ENCODE measurements at places on chromosomes 7 and 10.

DNA sequence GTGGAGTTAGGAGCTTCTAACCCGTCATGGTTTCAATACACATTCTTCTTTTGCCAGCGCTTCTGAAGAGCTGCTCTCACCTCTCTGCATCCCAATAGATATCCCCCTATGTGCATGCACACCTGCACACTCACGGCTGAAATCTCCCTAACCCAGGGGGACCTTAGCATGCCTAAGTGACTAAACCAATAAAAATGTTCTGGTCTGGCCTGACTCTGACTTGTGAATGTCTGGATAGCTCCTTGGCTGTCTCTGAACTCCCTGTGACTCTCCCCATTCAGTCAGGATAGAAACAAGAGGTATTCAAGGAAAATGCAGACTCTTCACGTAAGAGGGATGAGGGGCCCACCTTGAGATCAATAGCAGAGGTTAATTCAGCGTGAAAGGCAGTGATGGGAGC is 22.4 kb downstream of the PRSS2 start:
- DNase-seq, result no peak

DNA sequence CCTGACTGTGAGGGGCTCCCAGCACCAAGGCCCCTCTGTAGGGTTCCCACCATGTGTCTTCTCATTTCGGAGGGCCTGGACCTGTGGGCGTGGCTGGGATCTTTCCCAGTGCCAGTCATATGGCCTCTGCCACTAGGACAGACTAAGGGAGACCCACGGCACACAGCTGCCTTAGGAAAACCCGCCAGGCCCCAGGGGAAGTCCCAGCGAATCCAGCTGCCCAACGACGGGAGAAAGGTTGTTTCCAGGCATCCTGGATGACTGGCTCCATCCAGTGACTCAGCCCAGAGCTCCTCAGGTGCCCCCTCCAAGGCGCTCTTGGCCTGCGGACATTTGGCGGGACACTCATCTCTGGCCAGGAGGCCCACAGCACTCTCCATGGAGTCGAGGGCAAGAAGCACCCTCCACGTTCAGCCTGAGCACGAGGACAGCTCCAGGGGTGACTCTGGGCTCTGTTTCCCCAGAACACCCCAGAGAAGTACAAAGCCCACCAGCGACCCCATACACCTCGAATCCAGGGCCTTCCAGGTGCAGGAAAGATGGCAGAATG is 39.9 kb downstream of the PWWP2B start:
- no peak for DNase-seq

- DNase-seq, result peak; percentile 33
Measured at GRCh38 chr10:91798649-91799611, 704 bp downstream of the TNKS2 start.

- DNase-seq, result no peak
Measured at GRCh38 chr7:9645756-9646155, 1212.3 kb downstream of the NXPH1 start.

- DNase-seq, result no peak
Measured at GRCh38 chr10:12999849-13000248, 1.7 kb downstream of the CCDC3 start.

DNA sequence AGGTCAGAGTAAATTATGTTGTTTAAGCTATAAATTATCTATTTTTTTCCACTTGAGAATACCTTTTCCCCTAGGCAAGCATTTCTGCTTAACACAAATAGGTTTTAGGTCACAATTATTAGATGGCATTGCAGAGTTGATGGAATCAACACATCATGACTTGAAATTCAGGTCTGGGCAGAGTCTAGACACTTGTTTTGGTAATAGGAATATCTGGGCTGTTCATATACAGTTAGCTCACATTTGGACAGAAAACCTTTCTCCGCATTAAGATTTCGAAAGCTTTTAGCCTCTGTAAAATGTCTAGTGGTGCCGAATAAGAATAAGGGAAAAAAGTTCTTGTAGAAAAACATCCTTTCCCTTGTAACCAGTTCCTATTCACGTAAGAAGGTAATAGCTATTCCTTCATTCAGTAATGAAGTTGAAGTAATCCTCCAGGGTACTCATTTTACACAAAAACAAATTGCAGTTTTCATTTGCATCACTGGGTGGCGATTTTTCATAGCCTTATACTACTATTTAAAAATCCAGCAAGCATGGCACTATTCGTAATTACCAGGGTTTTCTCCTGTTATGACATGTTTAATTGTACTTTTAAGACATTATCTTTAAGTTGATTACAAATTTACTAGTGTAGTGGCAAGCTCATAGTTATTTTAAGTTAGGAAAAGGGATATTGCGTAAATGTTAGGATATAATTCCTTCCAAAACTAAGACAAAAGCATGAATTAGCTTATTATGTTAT is 37.0 kb downstream of the RPA3 start:
- no peak for DNase-seq

DNA sequence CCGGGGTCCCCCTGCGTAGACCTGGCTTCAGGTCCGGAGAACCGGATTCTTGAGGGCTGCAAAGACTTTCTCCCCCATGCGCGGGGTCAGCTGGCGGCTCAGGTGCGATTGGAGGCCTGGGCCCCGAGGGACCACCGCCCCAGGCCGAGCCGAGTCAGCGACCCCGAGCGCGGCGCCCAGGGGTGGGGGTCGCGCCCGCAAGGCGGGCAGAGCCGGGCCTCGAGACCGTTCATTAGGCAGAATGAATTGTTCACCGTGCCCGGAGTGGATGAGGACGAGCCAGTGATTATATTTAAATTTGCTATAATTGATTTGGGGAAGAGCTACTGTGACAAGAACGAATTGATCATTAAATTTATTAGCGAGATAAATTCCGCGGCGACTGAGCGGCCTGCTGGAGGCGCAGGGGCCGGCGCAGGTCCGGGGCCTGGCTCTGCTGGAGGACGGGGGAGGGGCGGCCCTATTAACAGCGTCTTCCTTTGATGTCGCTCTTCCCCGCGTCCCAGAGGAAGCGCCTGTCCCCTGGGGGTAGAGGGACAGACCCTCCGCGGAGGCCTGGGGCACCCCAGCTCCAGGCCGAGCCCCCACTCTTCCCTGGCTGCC is 7.5 kb downstream of the MNX1 start:
- DNase-seq, result no peak

GRCh38 chr10:127872871-127873600 is 19.7 kb downstream of the CLRN3 start:
- no peak for DNase-seq

DNA sequence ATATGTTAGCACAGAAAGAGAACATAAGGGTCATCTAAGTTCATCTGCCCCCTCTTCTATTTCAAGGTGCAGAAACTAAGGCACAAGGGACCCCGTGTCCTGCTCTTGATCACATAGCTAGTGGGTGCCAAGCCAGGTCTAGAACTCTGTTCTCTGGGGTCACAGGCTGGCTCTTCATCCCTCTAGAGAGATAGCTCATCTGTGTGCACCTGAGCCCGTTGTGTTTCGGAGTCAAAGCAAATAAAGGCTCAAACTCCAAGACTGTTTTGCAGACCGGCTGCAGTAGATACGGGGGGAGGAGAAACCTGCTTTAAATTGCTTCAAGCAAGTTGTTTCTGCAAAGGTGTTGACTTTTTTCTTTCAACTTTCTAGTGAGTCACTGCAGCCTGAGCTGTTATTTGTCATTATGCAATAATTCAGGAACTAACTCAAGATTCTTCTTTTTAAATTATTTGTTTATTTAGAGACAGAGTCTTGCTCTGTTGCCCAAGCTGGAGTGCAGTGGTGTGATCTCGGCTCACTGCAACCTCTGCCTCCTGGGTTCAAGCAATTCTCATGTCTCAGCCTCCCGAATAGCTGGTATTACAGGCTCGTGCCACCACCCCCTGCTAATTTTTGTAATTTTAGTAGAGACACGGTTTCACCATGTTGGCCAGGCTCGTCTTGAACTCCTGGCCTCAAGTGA is 6.5 kb downstream of the BLVRA start:
- no peak for DNase-seq

DNA sequence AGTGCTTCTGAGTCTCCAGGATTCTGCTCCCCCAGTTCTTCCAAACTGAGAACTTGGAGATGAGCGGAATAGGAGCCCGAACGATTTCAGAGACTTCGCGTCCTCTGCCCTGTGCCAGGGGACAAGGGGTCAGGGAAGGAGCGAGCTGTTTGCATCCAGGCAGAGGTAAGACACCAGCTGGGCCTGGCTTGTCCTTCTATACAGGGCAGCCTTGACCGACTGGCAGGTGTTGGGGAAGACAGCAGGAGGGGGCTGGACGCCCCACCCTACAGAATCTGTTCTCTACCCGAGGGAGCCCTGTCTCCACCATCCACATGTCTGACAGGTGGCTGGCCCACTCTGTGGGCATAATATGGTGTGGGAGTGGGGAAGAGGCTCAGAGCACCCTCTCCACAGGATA is 7.1 kb downstream of the SPOCK2 start:
- DNase-seq, result no peak

- no peak for DNase-seq
Measured at GRCh38 chr7:137287651-137288258, 55.8 kb downstream of the PTN start.

DNA sequence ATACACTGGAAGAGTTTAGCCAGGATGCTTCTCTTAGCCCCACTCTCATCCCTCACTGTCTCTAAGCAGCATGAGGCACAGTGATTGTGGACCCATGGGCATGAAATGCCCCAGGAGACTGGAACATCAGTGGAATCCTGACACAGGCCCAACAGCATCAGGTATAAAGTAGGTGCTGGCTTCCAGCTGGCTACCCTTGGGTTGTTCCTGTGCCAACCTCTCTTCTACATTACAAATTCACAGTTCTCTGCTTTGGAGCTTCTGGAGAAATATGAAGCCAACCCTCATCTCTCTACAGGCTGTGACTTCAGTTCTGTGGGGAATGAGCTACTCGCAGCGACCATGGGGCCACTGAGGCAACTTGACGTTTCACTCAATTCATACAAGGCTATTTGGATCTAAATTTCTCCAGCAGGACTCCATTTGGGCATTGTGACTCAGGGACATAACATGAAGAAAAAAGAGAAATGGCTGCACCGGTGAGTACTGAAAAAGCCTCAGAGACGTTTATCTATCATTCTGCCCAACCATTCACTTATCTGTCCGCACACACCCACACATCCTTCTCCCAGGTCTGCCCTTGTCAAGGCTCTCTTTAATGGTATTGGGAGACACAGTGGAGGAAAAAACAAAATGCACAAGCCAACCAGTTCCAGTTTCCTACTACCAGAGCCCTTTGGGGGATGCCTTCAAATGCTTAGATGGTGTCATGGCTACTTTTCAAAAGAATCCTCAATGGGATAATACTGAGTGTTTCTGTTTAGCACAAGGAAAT is 35.4 kb upstream of the TM9SF3 start:
- no peak for DNase-seq

- no peak for DNase-seq
Measured at GRCh38 chr10:132990684-132991545, 48.5 kb upstream of the CFAP46 start.

GRCh38 chr10:3532644-3533043 is 252.4 kb downstream of the KLF6 start:
- DNase-seq, result no peak

- no peak for DNase-seq
Measured at GRCh38 chr7:150451097-150451793, 815 bp downstream of the GIMAP8 start.

DNA sequence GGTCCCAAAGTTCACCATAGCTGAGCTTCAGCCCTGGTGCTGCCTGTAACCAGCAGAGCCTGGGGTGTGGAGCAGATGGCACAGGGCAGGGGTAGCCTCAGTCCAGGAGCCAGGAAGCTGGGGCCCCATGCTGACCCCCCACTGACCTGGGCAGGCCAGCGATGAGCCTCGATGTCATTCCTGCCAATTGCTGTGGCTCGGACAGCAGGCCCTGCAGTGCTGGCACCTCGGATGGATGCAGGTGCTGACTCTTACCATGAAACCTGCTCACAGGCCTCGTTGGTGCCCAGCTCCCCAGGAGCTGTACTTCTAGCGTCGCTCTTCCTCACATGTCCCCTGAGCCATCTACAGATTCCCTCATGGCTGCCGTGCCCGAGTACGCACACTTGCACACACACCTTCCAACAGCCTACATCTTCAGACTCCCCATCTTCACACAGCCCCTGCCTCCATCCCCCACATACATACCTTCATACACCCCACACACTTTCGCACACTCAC is 46.8 kb upstream of the PCBD1 start:
- no peak for DNase-seq

- DNase-seq, result no peak
Measured at GRCh38 chr10:33600381-33600780, 265.9 kb upstream of the NRP1 start.

- DNase-seq, result no peak
Measured at GRCh38 chr7:73423519-73424488, 9.8 kb upstream of the FZD9 start.

DNA sequence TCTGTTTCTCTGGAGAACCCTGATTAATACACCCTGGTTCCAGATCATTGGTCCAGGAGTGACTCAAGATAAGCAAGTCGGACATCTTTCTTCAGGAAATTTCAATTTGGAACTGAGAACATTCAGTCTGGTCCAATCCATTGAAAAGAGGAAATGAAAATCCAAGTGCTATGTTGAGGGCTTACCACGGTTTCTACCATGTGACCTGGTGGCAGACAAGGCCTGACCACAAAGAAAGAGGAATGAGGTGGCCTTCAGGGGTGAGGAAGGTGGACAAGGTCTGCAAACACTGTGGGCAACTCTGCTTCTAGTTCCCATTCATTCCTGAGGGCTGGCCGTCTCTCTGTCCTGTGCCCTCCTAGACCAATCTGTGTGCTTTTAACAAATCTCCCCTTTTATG is 149.2 kb upstream of the GHITM start:
- no peak for DNase-seq

GRCh38 chr10:3668276-3668965 is 116.6 kb downstream of the KLF6 start:
- DNase-seq, result peak; percentile 38

- DNase-seq, result no peak
Measured at GRCh38 chr10:33123680-33124079, 165.7 kb upstream of the ITGB1 start.

DNA sequence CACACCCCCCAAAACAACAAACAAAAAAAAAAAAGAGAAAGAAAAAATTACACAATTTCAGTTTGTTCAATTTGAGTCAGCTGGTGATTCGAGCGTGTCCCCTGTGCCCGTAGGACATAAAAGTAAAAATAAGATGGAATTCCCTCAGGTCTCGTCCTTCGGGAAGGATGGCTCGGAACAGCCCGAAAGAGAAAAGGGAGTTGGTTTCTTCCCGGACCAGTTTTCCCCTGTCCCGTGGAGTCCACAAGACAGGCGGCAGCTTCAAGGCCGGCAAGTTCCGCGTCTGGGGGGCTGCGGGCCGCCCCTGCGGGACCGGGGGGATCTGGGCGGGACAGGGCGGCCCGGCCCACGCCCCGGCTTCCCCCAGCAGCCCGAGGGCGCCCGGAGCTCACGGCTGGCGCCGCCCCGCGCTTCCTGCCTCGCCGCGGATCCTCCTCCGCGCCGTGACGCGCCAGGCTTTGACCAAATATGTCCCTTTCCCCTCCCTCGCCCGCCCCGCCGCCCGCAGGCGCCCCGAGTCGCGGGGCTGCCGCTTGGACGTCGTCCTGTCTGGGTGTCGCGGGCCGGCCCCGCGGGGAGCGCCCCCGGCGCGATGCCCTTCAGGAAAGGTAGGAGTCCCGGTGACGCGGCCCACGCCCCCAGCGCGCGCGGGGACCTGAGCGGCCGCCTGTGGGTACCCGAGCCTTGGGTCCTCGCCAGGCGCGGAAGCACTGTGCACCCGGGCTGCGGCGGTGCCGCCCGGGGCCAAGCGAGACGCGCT is 55.8 kb downstream of the RBM17 start:
- DNase-seq, result peak; percentile 59

- no peak for DNase-seq
Measured at GRCh38 chr7:875476-876076, 778 bp upstream of the GET4 start.

- DNase-seq, result no peak
Measured at GRCh38 chr7:4024133-4024532, 658.0 kb upstream of the FOXK1 start.

- DNase-seq, result no peak
Measured at GRCh38 chr7:124552217-124552616, 213.4 kb downstream of the GPR37 start.

- DNase-seq, result no peak
Measured at GRCh38 chr7:159197066-159197975, 52.7 kb upstream of the VIPR2 start.
